Activated CD8-positive, alpha-beta memory T cell treated with anti-CD3 and anti-CD28 coated beads, Interleukin-2, amount 10 ng/mL, durations not matched to agents 7 days and 5 days (primary cell): ENCODE measurements at places on chromosomes 5 and 9.

- no peak for DNase-seq
Measured at GRCh38 chr9:109456811-109457210, 41.3 kb downstream of the PTPN3 start.

GRCh38 chr5:68342693-68343092 is 127.1 kb downstream of the PIK3R1 start:
- no peak for DNase-seq

DNA sequence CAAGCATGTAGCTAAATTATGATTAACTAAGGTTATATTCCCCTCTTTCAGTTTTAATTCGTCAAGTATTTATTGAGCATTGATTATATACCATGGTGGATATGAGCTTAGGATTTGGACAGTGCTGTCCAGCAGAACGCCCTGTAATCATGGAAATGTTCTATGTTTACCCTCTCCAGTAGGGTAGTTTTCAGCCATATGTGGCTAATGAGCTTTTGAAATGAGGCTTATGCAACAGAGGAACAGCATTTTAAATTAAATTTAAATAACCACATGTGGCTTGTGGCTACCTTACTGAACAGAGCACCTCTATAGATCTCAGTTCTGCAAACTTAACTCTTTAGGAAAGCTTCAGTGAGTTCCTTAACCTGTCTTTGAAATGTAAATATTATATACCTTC is 59.1 kb downstream of the JMY start:
- DNase-seq, result no peak

DNA sequence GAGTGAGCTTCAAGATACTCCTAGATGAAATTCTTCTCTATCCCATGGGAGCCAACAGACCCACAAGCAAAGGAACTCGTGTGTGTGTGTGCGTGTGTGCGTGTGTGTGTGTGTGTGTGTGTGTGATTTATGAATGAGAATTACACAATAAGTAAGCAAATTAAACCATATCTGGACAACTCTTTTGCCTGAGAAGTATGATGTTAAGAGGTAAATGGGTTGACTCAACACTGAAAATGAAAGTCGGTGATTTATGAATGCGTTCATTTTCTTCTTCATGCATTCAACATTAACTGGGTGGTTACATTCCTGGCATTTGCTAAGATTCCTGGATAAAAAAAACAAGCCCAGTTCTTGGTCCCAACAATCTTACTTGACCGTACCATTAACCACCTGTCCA is 171.3 kb upstream of the ZNF462 start:
- DNase-seq, result no peak

- no peak for DNase-seq
Measured at GRCh38 chr9:83472221-83472665, 66.0 kb downstream of the FRMD3 start.

DNA sequence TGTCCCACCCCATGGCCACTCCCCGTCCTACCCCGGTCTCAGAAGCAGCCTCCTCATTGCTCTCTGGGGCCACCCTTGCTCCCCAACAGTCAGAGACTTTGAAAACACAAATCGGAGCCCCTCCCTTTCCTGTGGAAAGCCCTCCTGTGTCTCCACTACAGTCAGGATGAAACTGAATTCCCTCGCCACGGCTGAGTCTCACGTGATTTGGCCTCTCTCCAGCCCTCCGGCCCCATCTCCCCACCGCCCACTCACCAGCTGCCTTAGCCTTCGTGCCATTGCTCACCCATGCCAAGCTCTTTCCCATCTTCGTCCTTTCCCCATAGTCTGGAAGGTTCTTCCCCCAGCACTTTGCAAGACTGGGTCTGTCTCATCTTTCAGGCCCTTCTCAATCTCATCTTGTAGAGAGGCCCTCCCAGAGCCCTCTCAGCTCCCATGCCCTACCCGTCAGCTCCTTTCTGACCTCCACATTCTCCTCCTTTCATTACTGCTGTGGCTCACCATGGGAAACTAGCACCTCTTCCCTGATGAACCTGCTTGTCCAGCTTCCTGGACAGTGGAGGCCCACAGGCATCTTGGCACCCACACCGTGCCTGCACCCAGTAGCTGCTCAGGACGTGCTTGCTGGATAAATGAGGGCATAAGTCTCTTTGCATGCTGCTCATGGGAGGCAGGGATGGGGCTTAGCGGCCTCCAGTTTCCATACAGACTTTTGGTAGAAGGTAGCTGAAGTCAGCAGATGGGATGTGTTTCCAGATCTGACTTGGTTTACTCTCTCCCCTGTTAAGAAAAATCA is 126.4 kb upstream of the COL5A1 start:
- no peak for DNase-seq

GRCh38 chr5:179143446-179143845 is 83.3 kb downstream of the ZNF354C start:
- DNase-seq, result no peak

- no peak for DNase-seq
Measured at GRCh38 chr5:171544913-171545765, 125.7 kb downstream of the FGF18 start.

- DNase-seq, result no peak
Measured at GRCh38 chr9:26882154-26882553, 10.4 kb downstream of the CAAP1 start.
